ENCODE measurements at places on chromosomes 12 and 14. TPM values are rescaled to one million over a fixed set of nuclear protein-coding genes. Genes with fewer than 3 reads are reported as not detected.
A peak's percentile ranks its signal among the peaks of the same experiment; 100 is the strongest.

GRCh38 chr12:98425859-98426258, 89.5 kb upstream of the TMPO start:
- DNase-seq = no peak
- no peak overlapping the region for H3K4me3 ChIP-seq
- H3K36me3 ChIP-seq = no peaks in the 10 kb centered on the region
- no peak overlapping the region for H3K27ac ChIP-seq
- H3K4me1 ChIP-seq = peaks cover 4% of the 10 kb centered on the region

GRCh38 chr12:40921563-40922163, 229.4 kb downstream of the CNTN1 start:
- H3K4me1 ChIP-seq = no peaks in the 10 kb centered on the region
- H3K4me3 ChIP-seq = no peak overlapping the region
- no peaks in the 10 kb centered on the region for H3K36me3 ChIP-seq
- no peak for DNase-seq
- peaks cover 3% of the 10 kb centered on the region for H3K27me3 ChIP-seq
- no peak overlapping the region for H3K27ac ChIP-seq

Gene OAS1
- 132 TPM for total RNA-seq

Gene DUSP16
- 24.2 TPM for total RNA-seq

GRCh38 chr14:70665448-70666360, 24.0 kb downstream of the TTC9 start:
- H3K36me3 ChIP-seq = no peaks in the 10 kb centered on the region
- DNase-seq = no peak
- H3K4me3 ChIP-seq = no peak overlapping the region
- no peaks in the 10 kb centered on the region for H3K27me3 ChIP-seq
- H3K27ac ChIP-seq = no peak overlapping the region

Gene SDS
- not detected for total RNA-seq

Gene TSPAN11
- total RNA-seq = 9.5 TPM

DNA sequence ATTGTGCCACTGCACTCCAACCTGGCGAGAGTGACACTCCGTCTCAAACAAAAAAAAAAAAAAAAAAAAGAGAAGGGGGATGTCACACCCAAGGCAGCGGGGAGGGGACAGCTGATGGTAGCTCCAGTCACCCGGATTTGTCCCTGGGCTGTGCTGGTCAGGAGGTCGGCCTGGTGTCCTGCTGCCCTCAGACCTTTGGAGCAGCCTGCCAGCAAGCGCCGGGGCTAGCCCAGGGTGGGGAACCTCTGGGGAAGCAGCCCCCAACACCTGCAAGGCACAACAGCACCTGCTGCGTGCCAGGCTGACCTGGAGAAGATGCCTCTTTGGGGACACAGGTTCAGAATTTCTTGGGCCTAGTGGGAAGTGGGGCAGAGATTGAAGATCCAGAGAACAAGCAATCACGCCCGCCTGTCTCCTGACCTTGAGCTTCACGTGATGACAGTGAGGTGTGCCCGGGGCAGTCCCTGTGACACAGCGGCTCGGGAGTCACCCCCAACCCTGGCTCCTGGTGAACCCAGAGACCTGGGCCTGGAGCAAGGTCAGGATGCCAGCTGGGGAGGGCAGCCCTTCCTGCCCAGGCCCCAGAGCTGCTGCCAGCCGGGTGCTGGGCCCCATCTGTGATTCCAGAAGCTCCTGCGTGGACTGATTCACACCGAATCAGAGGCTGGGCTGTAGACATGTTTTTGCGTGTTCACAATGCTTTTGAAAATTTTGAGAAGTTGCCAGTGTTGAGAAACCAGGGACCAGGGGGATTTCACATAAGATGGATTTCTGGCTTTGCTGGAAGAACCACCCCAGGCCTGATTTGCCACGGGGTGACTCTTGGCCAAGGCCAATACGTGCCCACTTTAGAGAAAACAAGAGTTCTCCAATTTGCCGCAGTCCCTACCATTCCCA, 66.4 kb downstream of the RFLNA start:
- no peak overlapping the region for H3K4me3 ChIP-seq
- H3K27me3 ChIP-seq = no peaks in the 10 kb centered on the region
- no peak overlapping the region for H3K27ac ChIP-seq
- peaks cover 6% of the 10 kb centered on the region for H3K4me1 ChIP-seq
- H3K36me3 ChIP-seq = peaks cover 41% of the 10 kb centered on the region

DNA sequence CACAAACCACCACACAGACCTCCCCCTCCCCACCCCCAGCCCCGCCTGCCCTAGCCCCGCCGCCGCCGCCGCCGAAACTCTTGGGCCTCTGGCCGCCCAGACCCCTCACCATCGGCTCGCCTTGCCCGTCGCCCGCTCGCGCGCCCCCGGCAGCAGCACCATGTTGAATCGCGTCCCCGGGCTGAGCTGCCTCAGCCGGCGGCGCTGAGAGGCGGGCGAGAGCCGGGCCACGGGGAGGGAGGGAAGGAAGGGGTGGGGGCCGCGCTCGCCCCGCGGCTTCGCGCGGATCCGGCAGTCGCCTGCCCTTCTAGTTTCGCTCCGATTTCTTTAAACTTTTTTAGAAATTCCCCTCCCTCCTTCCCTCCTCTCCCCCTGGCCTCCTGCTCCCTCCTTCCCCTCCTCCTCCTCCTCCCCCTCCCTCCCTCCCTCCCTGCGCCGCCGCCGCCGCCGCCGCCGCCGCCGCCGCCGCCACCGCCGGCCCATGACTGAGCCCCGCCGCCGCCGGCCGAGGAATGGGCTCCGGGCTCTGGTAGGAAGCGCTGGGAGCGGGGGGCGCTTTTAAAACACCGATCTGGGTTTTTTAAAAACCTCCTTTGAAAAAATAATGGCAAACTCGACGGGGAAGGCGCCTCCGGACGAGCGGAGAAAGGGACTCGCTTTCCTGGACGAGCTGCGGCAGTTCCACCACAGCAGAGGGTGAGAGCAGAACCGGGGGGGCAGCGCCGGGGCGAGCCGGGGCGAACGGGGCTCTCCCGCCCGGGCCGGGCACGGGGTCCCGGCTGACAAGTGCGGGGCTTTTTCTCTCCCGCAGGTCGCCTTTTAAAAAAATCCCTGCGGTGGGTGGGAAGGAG, at the start of gene ARID2:
ARID2 (plus strand) TSS at position 474 of the 851 bp plus-strand sequence; CDS start at position 605, 131 bp downstream.
- H3K27me3 ChIP-seq = no peaks in the 10 kb centered on the region
- H3K4me3 ChIP-seq = peak within 1 kb of the TSS; percentile 94
- H3K36me3 ChIP-seq = no peaks in the 10 kb centered on the region
- peak; percentile 54 for DNase-seq
- peak within 1 kb of the TSS; percentile 94 for H3K27ac ChIP-seq
- peaks cover 8% of the 10 kb centered on the region for H3K4me1 ChIP-seq

Gene LBHD2
- total RNA-seq = not detected

DNA sequence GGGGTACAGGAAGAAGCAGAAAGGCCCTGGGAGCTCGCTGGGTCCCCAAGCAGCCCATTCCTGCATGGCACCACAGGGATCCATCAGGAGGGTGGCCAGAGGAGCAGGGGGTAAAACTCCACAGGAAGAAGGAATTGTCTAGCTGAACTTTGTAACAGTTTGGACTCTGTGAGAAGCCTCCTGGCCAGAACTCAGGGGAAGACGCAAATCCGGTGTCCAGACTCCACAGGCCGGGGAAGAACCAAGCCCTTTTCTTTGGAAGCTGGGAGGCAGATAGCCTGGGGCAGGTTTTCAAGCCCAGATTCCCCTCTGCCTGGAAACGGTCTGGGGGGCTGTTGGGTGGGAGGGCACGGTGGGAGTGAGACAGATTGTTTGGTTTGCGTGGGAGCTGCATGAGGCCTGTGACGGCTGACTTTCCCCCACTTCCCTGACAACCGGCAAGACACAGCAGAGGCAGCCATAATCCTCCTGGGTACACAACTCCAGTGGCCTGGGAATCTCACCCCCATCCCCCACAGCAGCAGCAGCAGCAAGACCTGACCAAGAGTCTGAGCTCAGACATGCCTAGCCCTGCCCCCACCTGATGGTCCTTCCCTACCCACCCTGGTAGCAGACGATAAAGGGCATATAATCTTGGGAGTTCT, 16.7 kb downstream of the GPHB5 start:
- no peaks in the 10 kb centered on the region for H3K36me3 ChIP-seq
- H3K4me1 ChIP-seq = no peaks in the 10 kb centered on the region
- H3K27me3 ChIP-seq = no peaks in the 10 kb centered on the region
- no peak overlapping the region for H3K27ac ChIP-seq
- no peak for DNase-seq

Gene LRRC43
- 0.72 TPM for total RNA-seq

- H3K36me3 ChIP-seq = no peaks in the 10 kb centered on the region
- DNase-seq = no peak
- H3K4me1 ChIP-seq = peaks cover 4% of the 10 kb centered on the region
- H3K27me3 ChIP-seq = no peaks in the 10 kb centered on the region
These were observed 55.9 kb downstream of the LRP6 start for GRCh38 chr12:12210983-12211382.

- H3K27me3 ChIP-seq = no peaks in the 10 kb centered on the region
- H3K4me1 ChIP-seq = peaks cover 12% of the 10 kb centered on the region
- H3K4me3 ChIP-seq = no peak overlapping the region
- H3K27ac ChIP-seq = peak overlapping the region; percentile 52
- no peaks in the 10 kb centered on the region for H3K36me3 ChIP-seq
These were observed 93.8 kb downstream of the PTPRB start for GRCh38 chr12:70543444-70543843.

Gene ASIC1
- 8.2 TPM for total RNA-seq

DNA sequence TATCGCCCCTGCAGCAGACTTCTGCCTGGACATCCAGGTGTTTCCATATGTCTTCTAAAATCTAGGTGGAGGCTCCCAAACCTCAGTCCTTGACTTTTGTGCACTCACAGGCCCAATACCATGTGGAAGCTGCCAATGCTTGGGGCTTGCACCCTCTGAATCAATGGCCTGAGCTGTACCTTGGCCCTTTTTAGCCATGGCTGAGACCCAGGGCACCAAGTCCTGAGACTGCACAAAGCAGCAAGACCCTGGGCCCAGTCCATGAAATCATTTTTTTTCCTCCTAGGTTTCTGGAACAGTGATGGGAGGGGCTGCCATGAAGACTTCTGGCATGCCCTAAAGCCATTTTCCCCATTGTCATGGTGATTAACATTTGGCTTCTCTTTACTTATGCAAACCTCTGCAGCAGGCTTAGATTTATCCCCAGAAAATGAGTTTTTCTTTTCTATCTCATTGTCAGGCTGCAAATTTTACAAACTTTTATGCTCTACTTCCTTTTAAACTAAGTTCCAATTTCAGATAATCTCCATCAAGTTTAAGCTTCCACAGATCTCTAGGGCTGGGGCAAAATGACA, 1445.8 kb upstream of the FLRT2 start:
- no peaks in the 10 kb centered on the region for H3K36me3 ChIP-seq
- H3K4me1 ChIP-seq = no peaks in the 10 kb centered on the region
- no peak overlapping the region for H3K4me3 ChIP-seq
- DNase-seq = no peak
- H3K27me3 ChIP-seq = no peaks in the 10 kb centered on the region
- no peak overlapping the region for H3K27ac ChIP-seq

Gene OR4K5
- total RNA-seq = not detected

Gene PRICKLE1
- total RNA-seq = 39.5 TPM

Gene PLEKHH1
- 3.3 TPM for total RNA-seq

- H3K27me3 ChIP-seq = no peaks in the 10 kb centered on the region
- H3K36me3 ChIP-seq = no peaks in the 10 kb centered on the region
- H3K4me3 ChIP-seq = no peak overlapping the region
- DNase-seq = no peak
These were observed 47.4 kb downstream of the SLC38A4 start for GRCh38 chr12:46778415-46778814.

DNA sequence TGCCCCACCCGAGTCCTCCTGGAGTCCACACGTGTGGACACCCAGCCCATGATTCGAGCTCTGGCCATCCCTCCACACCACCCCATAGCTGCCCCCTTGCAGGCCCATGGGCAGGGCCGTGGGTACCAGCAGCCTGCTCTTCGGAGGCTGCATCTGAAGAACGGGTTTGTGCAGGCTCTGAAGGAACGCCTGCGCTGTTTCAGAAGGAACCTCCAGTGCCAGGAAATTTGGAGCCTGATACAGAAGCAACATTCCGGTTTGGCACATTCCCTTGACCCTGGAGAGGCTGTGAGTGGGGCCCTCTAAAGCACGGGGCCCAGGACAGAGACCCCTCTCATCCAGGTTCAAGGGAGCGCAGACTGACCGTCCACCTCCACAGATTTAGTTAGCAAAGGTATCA, 57.0 kb downstream of the ZNF664 start:
- no peaks in the 10 kb centered on the region for H3K27me3 ChIP-seq
- no peak overlapping the region for H3K4me3 ChIP-seq
- H3K36me3 ChIP-seq = no peaks in the 10 kb centered on the region
- H3K4me1 ChIP-seq = peaks cover 31% of the 10 kb centered on the region

DNA sequence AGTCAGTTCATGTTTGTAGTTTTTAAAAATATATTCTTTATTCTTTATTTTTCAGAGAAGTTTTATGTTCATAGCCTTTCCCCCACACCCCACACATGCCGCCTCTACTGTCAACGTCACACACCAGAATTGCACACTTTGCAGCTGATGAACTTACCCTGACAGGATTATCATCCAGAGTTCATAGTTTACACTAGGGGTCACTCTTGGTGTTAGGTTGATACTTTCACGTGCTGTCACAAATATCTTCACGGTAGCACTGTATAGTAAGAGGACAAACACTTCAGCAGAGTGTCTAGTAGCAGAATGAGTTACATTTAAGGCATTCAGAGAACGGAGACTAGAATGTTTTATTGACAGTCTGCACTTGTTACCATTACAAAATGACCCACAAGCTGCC, 5.1 kb downstream of the DPPA3 start:
- no peaks in the 10 kb centered on the region for H3K36me3 ChIP-seq
- no peak overlapping the region for H3K27ac ChIP-seq
- no peak overlapping the region for H3K4me3 ChIP-seq
- no peaks in the 10 kb centered on the region for H3K27me3 ChIP-seq

Gene GPRC5D
- total RNA-seq = not detected

Gene SYNDIG1L
- not detected for total RNA-seq

Gene MUCL1
- total RNA-seq = not detected

Gene IRAK3
- 0.05 TPM for total RNA-seq

- H3K27ac ChIP-seq = no peak overlapping the region
- peaks cover 16% of the 10 kb centered on the region for H3K4me1 ChIP-seq
- peak overlapping the region; percentile 90 for H3K4me3 ChIP-seq
- no peak for DNase-seq
- no peaks in the 10 kb centered on the region for H3K27me3 ChIP-seq
These were observed 900 bp upstream of the DPF3 start for GRCh38 chr14:72894623-72895378.

DNA sequence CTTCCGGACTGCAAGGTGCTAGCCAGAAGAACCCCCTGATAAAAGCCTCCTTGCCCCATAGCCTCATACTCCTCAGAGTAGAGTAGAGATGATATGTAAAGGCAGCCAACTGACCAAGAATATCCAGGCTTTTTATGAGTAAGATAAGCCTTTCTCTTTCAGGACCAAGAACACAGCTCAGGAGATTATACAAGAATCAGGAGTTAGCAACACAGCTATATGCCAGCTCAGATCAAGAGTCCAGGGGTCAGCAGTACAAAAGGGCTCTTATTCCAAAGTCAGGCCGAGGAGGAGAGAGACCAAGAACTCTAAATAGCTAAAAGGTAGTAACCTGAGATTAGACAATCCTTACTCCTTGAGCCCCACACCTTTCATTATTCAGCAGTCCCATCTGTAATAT, 135.3 kb downstream of the BTG1 start:
- no peak overlapping the region for H3K4me3 ChIP-seq
- no peaks in the 10 kb centered on the region for H3K4me1 ChIP-seq
- no peaks in the 10 kb centered on the region for H3K36me3 ChIP-seq
- H3K27me3 ChIP-seq = no peaks in the 10 kb centered on the region
- DNase-seq = no peak

- H3K27me3 ChIP-seq = peaks cover 13% of the 10 kb centered on the region
- no peaks in the 10 kb centered on the region for H3K36me3 ChIP-seq
- no peak overlapping the region for H3K27ac ChIP-seq
- no peaks in the 10 kb centered on the region for H3K4me1 ChIP-seq
These were observed 526.6 kb upstream of the CCDC196 start for GRCh38 chr14:65959563-65960024.

- H3K4me1 ChIP-seq = peaks cover 3% of the 10 kb centered on the region
- peak; percentile 50 for DNase-seq
- H3K36me3 ChIP-seq = no peaks in the 10 kb centered on the region
- H3K27ac ChIP-seq = no peak overlapping the region
- peaks cover 18% of the 10 kb centered on the region for H3K27me3 ChIP-seq
These were observed 524.4 kb downstream of the MED13L start for GRCh38 chr12:115752913-115753726.

Gene PNP
- total RNA-seq = 56.8 TPM

Gene ART4
- not detected for total RNA-seq
